ENCODE measurements at places on chromosomes 5 and 9. TPM values are rescaled to one million over a fixed set of nuclear protein-coding genes. Genes with fewer than 3 reads are reported as not detected.
A peak's percentile ranks its signal among the peaks of the same experiment; 100 is the strongest.

DNA sequence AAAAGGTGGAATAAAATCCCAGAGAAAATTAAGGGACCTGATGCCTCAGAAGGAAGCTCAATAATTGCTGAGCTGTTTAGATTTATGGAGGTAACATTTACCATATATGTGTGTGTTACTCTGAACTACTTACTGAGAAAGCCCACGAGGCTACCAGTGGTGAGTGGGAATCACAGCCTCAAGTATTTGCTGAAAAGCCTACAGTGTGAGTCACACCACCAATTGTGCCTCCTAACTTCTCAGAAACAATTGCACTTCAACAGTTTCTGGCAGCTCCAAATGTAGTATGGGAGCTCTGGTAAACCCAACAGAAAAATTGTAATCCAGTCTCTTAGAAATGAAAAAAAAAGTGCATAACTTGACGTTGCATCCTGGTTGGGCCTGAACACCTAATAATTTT lies 551.6 kb downstream of the PRDM9 start:
- DNase-seq, result peak; percentile 31

GRCh38 chr5:43370352-43370751 lies 41.8 kb downstream of the CCL28 start:
- no peak for DNase-seq

GRCh38 chr5:82364497-82364896 lies 86.3 kb upstream of the RPS23 start:
- DNase-seq, result peak; percentile 62

GRCh38 chr9:118262191-118262590 lies 558.0 kb downstream of the TLR4 start:
- DNase-seq, result no peak

AQP7 gene
- total RNA-seq, result 0.26 TPM

TMEM174 gene
- not detected for total RNA-seq

DNA sequence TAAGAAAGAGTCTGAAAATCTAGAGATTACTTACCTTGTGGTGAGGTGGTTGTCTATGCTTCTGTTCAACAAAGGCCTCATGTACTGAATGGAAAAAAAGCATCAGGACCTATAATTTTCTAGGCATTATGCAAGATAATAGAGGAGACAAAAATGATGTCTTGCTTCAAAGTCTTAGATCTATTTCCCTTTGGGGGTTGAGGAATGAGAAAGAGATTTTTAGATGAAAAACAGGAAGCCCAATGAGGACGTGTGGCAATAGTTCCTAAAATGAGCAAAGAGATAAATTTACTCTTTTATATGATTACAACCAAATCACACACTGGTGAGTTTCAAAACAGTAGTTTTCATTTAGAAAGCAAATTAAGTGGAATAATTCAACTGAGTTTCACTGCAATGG lies 99.5 kb downstream of the GHR start:
- DNase-seq, result no peak

- DNase-seq, result peak; percentile 18
Observed at GRCh38 chr5:160105686-160106360, 13.4 kb downstream of the PWWP2A start.

DNA sequence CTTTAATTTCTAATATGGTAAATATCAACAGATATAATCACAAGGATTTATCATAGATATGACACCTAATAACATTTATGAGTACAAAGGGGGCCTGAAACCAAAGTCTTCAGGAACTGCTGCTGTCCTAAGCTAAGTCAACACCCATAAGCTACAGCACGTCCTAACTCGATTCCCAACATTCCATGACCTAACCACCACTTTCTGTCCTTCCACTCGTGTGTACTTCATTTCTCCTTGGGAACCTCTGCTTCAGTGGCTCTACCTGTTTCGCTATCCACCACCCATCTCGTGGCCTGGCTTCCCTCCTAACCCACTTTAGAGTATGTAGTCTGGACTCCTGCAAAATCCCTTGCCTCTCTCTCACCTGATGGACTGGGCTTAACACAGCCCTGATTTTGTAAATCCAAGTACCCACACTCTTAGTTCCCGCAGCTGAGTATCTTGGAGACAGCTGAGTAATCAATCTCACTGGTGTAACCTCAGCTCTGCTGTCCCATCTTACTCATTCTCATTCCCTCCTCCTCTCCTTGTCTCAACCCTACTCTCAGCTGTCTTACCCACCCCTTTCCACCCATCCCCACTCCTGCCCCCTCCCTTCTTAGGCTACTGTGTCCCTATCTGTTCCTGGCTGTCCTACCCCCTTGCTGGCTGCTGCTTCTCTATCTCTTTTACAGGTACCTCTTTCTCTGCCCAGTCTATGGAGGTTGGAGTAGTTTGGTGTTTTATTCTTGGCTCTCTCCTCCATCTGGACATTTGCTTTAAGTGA lies 101.8 kb downstream of the MAST4 start:
- peak; percentile 8 for DNase-seq

DNA sequence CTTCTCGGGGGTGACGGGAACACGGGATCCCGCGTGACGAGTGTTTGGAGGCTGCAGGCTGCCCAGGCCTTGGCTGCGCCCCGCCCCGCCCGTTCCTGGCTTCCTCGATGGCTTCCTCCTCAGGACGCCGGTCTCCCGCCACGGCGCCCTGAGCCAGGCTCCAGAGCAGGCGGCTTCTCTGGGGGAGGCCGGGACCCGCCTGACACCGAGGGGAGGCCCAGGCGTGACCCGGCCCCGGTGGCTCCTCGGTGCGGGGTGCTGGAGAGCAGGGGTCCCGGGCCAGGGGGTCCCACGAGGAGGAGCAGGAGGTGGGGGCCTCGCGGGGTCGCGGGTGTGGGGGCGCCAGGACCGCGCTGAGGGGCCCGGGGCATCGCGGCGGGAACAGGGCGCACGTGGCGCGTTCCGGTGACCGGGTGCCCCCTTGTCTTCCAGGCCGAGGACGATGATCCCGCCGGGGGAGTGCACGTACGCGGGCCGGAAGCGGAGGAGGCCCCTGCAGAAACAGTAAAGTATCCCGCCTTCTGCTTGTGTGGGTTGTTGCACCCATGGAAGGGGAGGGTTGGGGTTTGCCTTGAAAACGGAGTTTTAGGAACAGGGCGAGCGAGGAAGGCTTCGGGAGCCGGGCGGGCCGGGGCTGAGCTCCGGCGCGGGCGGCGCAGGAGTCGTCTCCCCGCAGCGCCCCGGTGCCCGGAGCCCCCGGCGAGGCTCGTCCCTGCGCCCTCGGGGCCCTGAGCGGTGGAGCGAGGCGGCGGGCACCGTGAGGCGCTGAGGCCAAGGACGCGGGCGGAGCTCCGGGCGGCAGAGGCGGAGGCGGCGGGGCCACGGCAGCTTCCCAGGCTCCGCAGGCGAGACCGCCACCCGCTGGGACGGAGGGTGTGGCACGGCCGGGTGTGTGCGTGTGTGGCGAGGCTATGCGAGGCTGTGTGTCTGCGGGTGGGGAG lies 22.2 kb downstream of the AHRR start:
- peak; percentile 70 for DNase-seq

DNA sequence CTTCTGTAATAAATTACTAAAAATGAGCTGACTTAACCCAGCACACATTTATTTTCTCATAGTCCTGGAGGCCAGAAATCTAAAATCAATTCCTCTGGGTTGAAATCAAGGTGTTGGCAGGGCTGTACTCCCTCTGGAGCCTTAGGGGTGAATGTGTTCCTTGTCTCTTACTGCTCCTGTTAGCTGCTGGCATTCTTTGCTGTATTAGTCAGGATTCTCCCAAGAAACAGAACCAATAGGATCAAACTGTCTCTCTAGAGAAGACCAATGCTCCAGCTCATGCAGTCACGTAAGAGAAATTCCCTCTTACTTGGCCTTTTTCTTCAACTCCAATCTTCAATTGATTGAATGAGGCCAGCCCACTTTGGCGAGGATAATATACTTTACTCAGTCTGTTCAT lies 15.3 kb upstream of the CD180 start:
- DNase-seq, result peak; percentile 94

RMRP gene
- total RNA-seq, result 162,287 TPM

GRCh38 chr9:107886826-107887225 lies 397.3 kb upstream of the KLF4 start:
- DNase-seq, result no peak

DNA sequence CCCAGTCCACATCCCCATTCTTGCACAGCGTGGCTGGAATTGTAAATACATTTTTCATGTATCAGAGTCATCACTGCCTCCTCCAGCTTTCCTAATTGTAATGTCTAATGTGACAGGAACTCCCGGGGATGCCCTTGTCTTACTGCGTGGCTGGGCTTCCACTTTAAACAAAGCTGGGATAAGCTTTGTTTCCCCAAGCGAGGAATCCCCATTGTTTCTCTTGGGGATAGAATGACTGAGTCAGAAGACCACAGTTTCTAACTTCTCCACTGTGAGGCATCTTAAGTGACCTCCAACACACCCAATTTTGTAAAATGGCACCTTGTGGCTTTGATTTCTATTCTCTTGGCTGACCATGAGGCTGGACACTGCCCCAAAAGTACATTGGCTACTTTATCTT lies 22.4 kb downstream of the ARPC5L start:
- DNase-seq, result peak; percentile 45

- no peak for DNase-seq
Observed at GRCh38 chr9:2523591-2523990, 98.0 kb upstream of the VLDLR start.

DNA sequence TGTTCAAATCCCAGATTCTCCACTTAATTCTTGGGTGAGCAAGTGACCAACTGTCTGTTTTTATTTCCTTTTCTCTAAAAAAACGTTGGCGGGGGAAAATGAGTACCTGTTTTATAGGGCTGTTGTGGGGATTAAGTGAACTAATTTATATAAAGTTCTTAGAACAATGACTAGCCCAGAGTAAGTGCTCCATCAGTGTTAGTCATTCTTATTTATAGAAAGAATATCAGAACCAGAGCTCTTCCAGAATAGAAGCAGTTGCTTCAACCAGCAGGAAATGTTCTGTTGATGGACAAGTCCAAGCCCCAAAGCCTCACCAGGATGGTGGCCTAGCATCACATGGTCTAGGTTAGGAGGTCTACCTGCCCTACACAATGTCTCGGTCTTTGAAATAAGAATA lies 379.2 kb downstream of the ACTL7B start:
- DNase-seq, result peak; percentile 44

DNA sequence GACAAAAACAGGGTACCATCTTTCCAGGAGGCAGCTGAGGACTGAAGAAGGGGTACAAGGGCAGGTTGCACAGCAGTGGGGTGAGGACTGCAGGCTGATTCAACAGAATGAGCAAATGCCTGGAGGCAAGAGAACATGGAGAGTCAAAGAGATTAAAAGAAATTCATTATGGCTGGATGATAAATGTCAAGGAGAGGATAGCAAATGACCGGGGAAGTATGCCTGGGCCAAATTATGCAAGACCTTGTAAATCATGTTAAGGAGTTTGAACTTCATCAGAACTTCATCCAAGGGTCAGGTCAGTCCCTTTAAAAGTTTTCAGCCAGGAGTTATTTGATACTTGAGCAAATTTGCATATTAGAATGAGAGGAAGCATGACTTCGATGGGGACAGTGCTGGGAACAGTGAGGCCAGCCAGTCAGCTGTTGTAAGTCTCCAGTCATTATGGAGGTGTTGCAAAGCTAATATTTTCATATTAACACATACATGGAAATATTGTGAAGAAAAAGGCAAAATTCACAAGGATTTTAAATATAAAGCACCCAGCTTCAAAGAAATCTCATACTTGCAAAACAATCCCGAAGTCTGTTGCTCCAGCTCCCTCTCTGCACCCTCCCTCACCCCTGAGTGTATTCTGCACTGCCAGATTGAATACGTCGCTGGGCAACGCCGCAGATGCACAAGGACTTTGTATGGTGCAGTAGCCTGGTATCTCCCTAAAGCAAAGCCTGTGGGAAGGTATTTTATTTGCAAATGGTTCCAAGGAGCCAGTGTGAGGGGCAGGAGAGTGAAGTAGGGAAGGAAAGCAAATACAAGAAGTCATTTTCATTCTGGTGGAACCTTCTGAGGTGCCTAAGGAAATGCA lies 509.8 kb upstream of the TLE4 start:
- no peak for DNase-seq

GPR150 gene
- total RNA-seq, result 0.33 TPM

DNA sequence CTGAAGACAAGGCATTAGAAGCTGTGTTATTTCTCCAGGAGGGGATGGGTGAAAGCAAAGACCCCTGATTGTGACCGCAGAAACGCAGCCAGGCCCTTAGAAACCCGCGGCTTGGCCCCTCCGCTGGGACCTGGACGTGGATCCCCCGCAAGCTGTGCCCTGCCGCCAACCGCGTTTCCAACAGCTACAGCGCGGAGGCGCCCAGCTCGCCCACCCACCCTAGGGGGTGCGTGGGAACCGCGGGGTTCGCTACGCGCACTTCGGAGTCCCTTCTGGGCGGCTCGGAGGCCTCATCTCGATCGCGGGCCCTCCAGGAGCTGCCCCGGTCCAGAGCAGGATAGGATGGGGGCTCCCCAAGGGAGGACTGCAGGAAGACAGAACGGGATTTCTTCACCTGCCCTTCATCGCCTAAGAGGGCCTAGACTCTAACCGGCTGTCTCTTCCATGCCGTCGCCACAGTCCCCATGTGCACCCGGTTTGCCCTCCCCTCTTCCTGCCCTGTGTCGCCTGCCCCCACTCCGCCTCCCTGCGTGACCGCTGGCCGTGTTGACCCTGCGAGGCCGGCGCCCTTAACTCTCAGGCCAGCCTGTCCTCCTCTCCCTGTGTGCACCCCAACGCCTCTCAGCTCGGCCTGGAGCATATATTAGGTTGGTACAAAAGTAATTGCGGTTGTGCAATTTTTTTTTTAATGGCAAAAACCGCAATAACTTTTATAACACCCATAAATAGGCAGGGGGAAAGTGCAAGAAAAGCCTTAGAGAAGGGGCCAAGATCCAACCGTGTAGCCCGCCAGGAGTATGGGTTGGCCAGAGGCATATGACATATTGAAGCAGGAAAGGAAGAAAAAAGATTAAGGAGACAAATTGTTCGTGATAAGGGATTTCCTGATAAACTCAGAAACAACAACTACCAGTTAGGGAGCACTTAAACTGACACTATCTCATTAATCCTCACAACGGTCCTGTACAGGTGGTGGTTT lies 68.1 kb upstream of the FREM1 start:
- no peak for DNase-seq

DNA sequence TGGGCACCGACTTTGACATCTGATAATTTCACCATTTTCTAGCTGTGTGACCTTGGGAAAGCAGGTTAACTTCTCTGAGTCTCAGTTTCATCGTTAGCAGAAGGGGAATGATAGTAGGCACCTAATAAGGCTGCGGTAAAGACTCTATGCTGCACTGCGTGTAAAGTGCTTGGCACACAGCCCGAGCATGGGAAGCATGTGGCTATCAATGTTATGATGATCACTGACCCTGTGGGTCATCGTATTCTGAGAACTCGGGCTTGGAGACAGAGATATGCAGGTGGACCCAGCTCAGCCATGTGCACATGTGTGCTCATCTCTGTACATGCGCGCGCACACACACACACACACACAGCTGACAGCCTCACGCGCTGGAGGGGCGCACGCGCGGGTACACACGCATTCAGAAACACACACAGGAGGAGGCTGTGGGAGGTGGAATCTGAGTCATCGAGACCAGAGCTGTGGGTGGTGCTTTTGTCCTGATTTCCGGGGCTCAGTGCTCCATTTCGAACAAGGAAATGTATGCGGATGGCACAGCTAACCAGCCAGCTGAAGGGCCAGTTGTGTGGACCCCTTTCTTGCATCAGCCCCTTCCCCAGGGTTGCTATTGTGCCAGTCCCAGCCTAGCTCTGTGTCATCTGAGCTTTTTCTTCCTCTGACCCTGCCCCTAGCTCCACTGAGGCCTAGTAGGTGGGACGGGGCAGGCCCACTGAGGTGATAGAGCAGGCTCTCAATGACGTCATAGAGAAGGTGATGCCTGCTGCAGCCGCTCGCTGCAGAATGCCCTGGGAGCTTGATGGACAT lies 11.1 kb upstream of the ARAP3 start:
- DNase-seq, result peak; percentile 11

All from fibroblast of lung (primary cell).